ENCODE measurements at places on chromosomes 3 and 15.

- DNase-seq: no peak
Measured at GRCh38 chr3:43418601-43419272, 132.4 kb downstream of the SNRK start.

DNA sequence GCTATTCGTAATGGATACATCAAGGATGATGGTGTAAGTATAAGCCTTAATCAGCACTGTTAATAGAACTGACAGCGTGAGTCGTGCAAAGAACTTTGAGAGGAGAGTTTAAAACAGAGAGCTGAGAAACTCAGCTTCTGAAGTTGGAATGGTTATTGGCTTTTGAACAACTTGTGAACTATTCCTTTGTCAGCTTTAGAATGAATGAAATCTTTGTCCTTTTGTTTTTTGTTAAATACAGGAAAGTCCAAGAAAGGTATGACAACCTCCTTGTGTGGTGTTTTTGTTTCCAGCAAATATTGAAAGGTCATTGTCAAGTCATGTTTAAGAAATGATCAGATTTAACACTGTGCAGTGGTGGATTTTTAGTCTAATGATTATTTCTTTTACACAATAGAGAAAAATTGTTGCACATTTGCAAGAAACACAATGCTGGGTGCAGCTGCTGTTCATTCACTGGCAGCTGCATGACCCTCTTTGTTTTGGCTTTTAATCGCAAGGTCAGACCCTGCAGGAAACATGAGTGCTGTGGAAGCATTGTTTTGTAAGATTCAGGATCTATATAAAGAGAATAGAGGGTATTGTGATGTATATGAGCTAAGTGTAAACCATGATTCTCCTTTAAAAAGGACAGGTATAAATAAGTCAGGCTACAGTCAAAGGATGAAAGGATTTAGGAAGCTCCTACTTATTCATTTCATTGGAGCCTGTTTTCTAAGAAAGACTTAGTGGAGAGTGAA is 21.7 kb upstream of the ABHD10 start:
- DNase-seq: no peak

- no peak for DNase-seq
Measured at GRCh38 chr3:177802151-177802900, 605.0 kb upstream of the TBL1XR1 start.

DNA sequence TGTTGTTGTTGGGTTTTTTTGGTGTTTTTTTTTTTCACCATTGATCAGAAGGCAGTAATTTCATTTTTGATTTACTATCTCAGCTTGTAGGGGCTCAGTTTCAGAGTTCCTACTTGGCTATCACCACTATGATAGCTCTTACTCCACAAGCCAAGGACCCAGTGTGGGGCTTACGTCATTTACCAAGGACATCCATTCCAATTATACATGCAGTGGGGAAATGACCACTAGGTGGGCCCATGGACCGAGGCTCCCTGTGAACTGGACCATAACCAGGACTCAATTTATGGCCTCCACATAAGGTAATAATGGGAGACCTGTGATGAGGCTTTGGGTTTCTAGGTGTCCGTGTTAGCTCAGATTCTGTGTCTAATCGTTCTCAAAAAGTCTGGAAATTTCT is 67.5 kb upstream of the CACNA1D start:
- no peak for DNase-seq

GRCh38 chr3:142625153-142625440 is 28.9 kb downstream of the PLS1 start:
- DNase-seq: no peak

DNA sequence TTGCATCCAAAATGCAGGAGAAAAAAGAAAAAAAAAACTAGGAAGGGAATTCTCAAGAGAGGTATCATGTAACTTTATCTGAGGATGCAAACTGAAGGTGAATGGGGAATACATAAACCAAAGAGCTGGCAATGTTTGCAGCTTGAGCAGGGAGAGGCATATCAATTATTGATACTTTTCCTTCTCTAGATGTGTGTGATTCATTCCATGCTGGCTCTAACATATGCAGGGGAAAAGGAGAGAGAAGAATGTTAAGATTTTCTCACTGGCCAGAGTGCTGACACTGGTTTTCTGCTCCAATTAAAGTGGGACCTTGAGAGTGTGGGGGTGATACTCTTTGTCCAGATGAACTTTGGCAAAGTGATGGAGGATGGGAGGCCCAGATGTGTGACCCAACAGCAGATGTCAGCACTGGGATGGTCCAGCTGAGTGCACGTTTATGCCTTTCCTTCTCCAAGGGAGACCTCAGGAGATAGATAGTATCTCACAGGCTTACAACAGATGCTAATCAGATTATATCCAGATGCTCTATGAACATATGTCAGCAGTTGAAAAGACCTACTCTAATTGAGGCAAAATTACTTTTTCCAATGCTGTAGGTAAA is 50.0 kb upstream of the PSMD6 start:
- DNase-seq: no peak

- DNase-seq: no peak
Measured at GRCh38 chr3:106423321-106424225, 554.8 kb upstream of the CBLB start.

DNA sequence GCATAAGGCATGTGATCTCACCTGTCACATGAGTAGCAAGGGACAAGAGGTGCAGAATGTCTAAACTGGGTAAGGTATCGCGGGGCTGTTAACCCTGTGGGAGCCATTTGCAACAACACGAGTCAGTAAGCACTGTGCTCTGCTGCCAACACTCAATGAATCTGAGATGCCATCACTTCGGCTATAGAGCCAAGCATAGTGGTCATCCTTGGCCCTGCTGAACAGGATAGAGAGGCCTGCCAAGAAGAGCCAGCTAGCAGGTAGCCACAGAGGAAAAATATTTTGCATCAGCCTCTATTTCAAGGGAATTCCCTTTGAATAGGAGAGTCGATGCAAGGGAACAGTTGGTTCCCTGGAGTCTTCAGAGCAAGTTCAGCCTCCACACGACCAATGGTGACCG is 137.8 kb downstream of the NTRK3 start:
- DNase-seq: no peak

- no peak for DNase-seq
Measured at GRCh38 chr3:100003609-100004503, 110.4 kb downstream of the FILIP1L start.

DNA sequence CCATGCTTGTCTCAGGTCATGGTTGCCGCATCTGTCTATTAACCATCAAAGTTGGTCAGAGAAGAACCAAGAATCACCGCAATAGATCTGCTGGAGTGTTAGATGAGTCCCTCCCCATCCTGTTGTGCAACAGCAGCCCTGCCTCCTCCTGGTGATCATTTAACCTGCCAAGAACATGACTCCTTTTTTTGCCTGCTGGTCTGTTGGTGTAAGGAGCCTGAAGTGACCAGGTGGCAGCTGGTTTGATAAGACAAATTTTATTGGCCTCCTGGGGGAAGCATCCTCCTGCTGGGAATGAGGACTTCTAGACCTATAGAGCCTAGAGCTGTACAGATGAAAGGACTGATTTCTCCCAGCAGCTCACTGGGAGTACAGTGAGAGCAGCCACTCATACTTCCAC is 43.5 kb upstream of the RAF1 start:
- no peak for DNase-seq

- no peak for DNase-seq
Measured at GRCh38 chr15:42404461-42405235, 45.3 kb downstream of the CAPN3 start.

DNA sequence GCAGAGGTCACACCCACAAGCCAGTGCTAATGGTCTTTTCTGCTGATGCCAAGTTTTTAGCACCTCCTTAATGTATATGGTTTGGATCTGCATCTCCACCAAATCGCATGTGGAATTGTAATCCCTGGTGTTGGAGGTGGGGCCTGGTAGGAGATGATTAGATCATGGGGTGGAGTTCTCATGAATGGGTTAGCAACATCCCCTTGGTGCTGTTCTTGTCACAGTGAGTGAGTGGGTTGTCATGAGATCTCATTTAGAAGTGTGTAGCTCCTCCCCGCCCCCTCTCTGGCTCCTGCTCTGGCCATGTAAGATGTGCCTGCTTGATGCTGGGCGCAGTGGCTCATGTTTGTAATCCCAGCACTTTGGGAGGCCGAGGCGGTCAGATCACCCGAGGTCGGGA is 37.3 kb upstream of the KLHL6 start:
- DNase-seq: no peak

- DNase-seq: no peak
Measured at GRCh38 chr15:24318981-24319380, 356.6 kb upstream of the NPAP1 start.

DNA sequence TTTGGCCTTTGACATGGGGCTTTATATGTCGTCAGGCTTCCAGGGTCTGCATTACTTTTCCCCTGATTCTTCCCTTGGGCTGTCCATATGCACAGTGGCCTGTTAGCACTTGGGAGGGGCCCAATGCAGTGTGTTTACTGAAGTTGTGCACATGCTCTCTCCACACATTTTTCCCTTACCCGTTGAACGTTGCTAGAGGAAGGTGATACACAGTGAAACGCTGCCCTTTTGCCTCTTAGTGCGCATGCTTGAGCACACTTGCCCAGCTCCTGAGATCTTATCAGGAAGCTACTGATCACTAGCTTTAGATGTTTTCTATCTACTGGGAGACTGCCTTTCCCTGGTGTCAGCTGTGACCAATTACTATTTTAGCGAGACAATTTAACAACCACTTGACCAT is 1198.0 kb downstream of the ROBO1 start:
- DNase-seq: no peak

GRCh38 chr3:115986555-115987207 is 363.4 kb downstream of the GAP43 start:
- no peak for DNase-seq

GRCh38 chr3:158918451-158918850 is 116.6 kb downstream of the MFSD1 start:
- no peak for DNase-seq

DNA sequence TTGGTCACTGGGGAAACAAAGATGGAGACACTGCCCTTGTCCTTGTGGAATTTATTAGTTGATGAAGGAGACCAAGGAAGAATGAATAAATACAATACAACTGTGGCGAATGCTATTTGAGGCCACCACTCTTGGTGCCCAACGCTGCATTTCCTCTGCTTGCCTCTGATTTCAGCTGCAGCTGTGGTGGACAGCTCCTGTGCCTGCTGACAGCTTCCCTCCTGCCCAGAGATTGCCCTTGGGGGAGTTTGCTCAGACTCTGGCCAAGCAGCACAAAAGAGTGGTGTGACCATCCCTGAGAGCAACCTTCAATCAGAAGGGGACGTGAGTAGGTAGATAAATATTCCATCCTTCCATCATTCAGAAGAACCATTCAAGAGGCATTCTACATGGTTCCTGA is 64.6 kb upstream of the FHIT start:
- DNase-seq: no peak

- no peak for DNase-seq
Measured at GRCh38 chr15:78389322-78389721, 48.7 kb upstream of the IREB2 start.

- no peak for DNase-seq
Measured at GRCh38 chr15:81516012-81516411, 142.0 kb upstream of the TMC3 start.

- DNase-seq: no peak
Measured at GRCh38 chr15:39937696-39938095, 3.8 kb downstream of the EIF2AK4 start.

DNA sequence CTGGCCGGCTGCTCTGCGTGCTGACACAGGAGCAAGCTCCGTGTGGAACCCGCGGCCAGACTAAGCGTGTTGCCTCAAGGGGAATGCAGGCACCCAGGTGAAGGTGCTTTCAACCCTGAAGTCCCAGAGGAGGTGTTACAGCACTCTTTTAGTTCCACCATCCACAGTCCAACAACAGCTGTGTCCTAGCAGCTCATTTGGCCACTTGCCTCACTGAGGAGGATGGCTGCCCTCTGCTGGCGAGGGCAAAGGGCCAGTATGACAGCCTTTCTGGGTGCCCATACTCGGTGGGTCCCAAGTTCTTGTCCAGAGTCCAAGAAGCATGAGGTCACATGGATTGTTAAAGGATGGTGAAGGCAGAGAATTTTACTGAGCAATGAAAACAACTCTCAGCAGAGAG is 87.8 kb downstream of the C3orf85 start:
- no peak for DNase-seq

DNA sequence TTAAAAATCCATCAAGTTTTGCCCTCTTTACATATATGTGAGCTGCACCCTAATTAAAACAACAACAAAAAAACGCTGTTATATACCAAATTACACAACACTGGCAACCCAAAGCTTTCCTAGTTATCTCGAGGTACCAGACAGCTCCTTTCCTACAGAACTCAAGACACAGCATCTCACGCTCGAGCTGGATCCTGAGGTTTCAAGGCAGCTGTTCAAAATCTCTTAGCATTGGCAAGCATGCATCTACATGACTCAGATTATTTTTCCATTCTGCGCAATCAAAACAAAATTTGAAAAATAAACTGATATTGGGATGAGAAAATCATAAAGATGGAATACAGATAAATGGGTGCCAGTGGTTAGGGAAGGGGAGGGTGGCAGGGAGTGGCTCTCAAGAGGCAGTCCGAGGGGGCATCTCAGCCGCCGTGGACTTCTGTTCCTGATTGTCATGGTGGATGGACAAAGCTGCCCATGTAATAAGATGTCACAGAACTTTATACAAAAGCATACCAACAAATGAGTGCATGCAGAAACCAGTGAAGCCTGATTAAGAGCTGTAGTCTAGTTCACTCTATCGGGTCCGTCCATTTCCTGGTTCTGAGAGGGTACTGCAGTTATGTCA is 91.5 kb downstream of the ADAMTS17 start:
- no peak for DNase-seq

GRCh38 chr3:5151586-5151985 is 29.5 kb downstream of the ARL8B start:
- DNase-seq: no peak

DNA sequence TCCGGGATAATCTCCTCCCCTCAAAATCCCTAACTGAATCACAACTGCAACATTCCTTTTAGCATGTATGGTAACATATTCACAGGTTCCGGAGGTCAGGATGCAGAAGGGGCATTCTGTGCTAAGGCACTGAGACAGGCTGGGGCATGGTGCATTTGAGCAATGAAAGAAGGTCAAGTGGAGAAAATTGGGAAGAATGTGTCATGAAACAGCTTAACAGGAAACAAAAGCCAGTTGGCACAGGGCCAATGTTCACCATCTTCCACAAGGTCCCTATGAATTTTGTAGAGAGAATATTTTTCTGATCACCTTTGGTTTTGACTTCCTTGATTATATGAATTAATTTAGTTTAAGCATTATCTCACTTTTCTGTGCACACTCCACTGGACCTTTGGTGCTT is 587.7 kb upstream of the NR2F2 start:
- no peak for DNase-seq

DNA sequence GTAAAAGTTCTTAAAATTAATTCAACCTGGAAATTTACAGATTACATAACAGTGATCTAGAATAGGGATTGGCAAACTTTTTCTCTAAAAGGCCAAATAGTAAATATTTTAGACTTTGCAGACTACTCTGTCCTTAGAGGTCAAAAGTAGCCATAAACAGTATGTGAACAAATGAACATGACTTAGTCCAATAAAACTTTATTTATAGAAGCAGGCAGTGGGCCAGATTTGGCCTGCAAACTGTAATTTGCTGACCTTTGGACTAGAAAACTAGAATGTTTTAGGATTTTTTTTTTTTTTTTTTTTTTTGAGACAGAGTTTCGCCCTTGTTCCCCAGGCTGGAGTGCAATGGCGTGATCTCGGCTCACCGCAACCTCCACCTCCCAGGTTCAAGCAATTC is 12.1 kb downstream of the SENP8 start:
- DNase-seq: no peak
